ENCODE measurements at places on chromosomes 4 and X. TPM values are rescaled to one million over a fixed set of nuclear protein-coding genes. Genes with fewer than 3 reads are reported as not detected.

MYL5 gene
- total RNA-seq, result 23.2 TPM

GRCh38 chr4:188175288-188175687 is 36.0 kb downstream of the TRIML1 start:
- DNase-seq, result no peak

SPANXA1 gene
- not detected for total RNA-seq

DNA sequence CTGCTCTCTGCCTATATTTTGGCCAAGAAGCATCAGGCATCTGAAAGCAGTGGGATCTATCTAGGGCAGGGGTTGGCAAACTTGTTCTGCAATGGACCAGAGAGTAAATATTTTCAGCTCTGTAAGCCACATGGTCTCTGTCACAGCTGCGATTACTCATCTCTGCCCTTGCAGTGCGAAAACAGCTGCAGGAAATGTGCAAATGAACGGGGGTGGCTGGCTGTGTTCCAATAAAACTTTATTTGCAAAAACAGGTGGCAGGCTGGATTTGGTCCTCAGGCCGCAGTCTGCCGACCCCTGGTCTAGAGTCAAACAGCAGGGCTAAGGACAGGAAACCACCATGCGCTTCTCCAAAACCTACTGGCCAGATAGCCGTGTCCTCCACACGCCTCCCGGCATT is 48.6 kb downstream of the ACOX3 start:
- DNase-seq, result no peak

DNA sequence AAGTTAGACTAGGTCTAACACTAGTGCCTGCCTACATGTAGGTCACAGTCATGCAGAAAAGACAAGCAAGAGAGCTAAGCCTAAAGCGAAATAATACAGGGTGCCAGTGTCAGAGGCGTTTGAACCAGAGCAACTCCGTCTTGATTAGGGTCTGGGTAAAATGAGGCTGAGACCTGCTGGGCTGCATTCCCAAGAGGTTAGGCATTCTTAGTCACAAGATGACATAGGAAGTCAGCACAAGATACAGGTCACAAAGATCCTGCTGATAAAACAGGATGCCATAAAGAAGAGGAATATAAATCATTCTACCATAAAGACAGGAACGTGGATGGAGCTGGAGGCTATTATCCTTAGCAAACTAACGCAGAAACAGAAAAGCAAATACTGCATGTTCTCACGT is 120.9 kb downstream of the BEND2 start:
- no peak for DNase-seq

Measured in endothelial cell (in vitro differentiated cells).